ENCODE measurements at places on chromosomes 16 and 17. TPM values are rescaled to one million over a fixed set of nuclear protein-coding genes. Genes with fewer than 3 reads are reported as not detected.
A peak's percentile ranks its signal among the peaks of the same experiment; 100 is the strongest.

GRCh38 chr17:32483451-32484019 is 3.3 kb upstream of the CDK5R1 start:
- DNase-seq, result peak; percentile 87

MTMR4 gene
- total RNA-seq, result 119 TPM

DNA sequence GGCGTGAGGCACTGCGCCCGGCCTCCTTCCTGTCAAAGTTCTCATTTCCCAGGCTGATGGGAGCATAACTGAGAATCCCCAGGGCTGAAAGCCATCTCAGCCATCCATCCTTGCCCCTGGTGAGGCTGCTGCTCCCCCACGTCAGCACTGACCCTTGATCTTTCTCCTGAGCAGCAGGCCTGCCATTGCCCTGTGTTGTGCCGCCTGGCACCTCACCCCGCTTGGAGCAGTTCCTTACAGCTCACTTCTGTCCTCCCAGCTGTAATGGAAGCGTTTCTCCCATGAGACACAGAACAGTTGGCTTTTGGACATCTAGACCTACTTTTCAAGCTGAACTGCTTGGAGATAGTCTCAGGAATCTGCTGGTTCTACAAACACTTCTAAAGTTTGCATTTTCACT is 51.5 kb downstream of the OR1D5 start:
- DNase-seq, result no peak

KRTAP9-4 gene
- not detected for total RNA-seq

TBC1D3I gene
- total RNA-seq, result 0.62 TPM

HS3ST3A1 gene
- 0.16 TPM for total RNA-seq

DNA sequence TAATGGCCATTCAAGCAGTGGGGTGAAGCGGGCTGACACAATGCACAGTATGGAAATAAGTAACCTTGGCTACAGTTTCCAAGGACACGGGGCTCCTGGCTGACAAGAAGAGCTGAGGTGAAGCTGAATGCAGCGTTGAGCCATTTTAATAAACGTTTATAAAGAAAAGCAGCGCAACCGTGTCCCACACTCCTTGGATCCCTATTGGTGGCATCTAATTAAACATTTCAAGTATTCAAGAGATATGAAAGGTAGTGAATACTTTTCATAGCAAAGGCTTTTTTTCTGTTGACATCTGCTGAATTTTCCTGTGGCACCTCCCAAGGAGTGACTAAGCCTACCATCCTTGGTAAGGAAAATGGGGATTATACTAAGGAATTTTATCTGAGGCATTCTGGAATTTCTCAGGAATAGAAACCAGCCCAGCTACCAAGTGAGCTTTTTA is 26.5 kb downstream of the DUSP14 start:
- DNase-seq, result no peak

DNA sequence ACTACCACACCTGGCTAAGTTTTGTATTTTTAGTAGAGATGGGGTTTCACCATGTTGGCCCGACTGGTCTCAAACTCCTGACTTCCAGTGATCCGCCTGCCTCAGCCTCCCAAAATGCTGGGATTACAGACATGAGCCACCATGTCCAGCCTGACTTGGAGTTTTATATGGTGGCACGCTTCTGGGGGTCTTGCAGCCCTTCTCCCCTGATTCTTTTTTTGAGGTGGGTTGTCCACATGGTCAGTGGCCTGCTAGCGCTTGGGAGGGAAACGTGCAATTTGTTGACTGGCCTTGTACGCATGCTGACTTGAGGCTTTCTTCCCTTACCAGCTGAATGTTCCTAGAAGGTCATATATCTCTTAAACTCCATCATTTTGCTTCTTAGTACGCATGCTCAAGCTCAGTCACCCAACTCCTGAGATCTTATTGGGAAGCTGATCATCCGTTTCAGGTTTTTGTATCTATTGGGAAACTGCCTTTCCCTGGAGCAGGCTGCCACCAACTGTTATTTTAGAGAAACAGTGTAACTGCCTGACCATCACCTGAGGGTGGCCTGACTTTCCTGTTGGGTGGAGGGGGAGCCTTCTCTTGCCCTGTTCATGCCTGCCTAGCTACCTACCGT is 13.7 kb upstream of the LDHD start:
- no peak for DNase-seq

TMEM114 gene
- total RNA-seq, result not detected

DNA sequence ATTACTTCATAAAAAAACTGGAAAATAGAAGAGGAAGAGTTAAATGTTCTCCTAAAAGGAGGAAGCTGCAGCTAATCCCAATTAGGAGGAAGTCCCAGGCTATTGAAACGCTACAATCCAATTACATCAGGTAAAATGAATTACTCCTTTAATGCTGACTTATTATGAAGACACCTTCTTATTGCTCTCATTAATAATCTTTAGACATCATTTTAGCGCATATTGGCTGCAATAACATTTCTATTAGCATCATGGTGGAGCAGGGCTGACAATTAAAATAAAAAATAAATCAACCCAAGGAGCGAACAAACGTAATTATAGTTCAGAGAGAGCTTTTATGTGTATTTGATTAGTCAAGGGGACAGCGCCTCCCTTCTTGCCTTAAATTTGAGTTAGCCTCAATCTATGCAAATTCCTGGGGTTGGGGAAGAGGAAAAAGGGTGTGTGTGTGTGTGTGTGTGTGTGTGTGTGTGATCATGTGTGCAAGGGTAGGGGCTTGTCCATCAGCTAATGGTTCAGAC is 109.0 kb upstream of the IRX6 start:
- no peak for DNase-seq

DNA sequence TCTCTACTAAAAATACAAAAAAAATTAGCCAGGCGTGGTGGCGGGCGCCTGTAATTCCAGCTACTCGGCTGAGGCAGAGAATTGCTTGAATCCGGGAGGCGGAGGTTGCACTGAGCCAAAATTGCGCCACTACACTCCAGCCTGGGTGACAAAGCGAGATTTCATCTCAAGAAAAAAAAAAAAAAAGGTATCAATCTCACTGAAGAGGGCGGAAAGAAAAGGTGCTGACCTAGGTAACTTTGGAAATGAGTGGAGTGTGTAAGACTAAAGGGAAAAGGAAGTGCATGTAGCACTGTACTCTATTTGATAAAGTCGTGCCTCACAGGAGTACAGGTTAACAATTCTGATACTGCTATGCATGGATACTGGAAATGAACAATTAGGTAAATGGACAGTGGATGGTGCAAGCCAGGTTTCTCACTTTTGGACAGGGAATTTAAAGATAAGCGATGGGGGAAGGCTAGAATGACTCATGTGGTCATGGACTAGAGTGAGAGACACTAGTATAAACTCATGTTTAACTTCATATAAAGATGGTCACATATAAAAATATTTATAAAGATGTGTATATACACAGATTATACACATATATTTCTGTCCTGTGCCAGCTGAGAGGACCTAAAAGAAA is 142.9 kb downstream of the CDK5R1 start:
- no peak for DNase-seq

DNA sequence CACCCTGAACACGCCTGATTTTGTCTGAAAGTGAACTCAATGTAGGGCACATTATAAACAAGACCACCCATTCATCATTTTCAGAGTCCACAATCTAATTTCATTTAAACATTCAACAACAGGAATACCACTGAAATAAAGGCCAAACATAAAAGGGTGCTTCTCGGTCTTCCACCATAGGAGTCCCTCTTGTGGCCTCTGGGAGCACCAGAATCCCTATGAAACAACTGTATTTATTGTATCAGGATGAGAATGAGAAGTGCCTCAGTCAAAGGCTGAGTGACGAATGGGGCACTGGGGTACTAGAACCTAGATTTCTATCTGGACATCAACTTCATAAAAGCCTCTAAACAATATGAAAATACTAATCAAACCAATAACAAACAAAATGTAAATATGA is 40.4 kb downstream of the NXPH3 start:
- no peak for DNase-seq

DNA sequence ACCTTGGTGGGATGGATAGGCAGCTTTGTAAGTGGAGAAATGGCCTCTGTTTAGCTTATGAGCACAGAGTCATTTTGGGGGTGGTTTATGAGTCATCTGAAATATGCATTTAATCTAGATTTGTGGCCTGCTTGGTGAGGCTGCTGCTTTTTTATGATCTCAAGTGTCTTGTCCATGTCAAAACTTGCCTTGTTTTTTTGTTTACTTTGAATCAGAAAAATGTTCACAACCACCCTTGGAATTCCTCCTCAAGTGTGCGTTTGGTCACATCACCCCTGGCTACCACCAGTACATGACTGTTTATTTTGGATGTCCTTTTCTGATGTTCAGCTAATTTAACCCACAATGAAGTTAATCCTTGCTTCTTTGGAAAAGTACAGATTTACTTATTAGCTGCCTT is 64.6 kb downstream of the FTO start:
- no peak for DNase-seq

SCARF1 gene
- 3.9 TPM for total RNA-seq

ST6GALNAC2 gene
- not detected for total RNA-seq

- no peak for DNase-seq
Observed at GRCh38 chr16:67805718-67806427, 487 bp downstream of the RANBP10 start.

GRCh38 chr16:11224096-11224893 is 31.7 kb downstream of the SOCS1 start:
- DNase-seq, result no peak

NOTUM gene
- total RNA-seq, result 0.31 TPM

DNA sequence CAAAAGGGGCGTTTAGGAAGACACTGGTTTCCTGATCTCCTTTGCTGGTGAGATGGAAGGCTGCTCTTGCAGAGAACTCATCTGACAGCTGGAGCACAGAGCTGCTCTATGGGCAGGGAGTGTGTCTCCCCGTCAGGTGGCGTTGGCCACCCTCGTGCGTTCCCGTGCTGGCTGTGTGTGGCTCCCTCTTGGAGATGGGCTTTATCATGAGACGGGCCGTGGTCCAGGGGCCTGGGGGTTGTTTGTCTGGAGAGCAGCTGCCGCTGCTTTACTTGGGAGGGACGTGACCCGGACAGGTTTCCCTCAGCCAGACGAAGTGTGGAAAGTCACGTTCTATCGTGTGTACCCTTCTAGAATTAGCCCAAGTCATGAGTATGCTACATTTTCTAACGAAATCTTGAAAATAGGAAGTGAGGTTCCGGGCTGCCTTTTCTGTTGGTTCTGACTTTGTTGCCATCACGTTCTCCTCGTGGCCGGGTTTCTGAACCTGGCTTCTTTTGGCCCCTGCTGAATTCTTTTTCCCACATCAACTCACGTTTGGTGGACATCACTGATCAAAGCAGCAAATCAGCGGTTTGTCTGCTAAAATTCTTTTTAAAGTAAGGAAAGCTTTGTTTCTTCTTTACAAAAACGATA is 105.6 kb upstream of the CHMP6 start:
- no peak for DNase-seq

DNA sequence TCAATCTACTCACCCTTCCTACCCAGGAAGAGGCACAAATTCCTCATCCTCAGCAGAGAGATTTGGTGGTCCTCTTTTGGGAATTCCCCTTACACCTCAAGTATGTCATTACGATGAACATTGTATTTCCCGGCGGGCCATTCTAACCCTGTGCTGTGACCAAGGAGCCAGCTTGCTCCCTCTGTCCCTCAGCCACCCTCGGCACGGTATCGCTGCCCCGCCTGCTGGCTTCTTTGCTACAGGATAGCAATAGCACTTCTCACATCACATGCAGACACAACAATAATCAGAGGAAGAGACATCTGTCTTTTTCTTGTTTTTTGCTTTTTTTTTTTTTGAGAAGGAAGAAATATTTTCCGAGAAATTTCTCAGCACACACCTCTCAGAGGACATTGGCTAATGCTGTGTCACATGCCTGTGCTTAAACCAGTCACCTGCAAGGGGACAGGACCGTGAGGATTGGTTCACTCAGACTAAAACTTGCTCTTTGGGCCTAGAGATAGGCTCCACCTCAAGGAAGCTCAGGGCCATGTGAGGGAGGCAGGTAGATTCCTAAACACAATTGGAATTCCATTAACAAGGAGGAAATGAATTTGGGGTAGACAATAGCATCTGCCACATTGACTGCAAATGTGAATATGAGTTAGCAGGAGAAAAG is 41.2 kb downstream of the TMC5 start:
- DNase-seq, result no peak

GRCh38 chr16:3235856-3236669 is 1.1 kb upstream of the ZNF200 start:
- no peak for DNase-seq

USP43 gene
- total RNA-seq, result 3.6 TPM

DNA sequence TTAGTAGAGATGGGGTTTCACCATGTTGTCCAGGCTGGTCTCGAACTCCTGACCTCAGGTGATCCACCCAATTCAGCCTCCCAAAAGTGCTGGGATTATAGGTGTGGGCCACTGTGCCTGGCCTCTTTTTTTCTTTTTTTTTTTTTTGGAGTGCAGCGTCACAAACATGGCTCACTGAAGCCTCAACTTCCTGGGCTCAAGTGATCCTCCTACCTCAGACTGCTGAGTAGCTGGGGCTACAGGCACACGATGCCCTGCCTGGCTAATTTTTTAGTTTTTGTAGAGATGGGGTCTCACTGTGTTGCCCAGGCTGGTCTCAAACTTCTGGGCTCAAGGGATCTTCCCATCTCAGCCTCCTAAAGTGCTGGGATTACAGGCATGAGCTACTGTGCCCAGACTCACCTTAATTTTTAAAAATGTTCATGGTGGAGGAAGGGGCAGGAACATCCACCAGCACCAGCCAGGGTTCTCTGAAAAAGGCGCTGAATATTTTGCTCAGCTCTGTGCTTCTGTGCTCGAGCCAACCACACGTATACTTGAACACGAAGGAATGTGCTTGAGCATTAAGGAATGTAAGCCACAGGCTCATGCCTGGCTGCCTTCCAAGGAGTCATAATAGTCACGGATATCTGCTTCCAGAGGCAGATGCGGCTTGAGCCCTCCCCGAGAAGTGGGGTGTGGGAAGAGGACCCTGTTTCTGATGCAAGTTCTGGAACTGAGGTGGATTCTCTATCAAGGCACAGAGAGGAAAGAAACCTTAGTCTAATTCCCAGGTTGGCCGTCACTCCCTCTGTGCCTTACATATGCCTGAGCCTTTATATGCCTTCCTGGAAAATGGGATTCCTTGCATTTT is 65.5 kb upstream of the CREBBP start:
- no peak for DNase-seq

DNA sequence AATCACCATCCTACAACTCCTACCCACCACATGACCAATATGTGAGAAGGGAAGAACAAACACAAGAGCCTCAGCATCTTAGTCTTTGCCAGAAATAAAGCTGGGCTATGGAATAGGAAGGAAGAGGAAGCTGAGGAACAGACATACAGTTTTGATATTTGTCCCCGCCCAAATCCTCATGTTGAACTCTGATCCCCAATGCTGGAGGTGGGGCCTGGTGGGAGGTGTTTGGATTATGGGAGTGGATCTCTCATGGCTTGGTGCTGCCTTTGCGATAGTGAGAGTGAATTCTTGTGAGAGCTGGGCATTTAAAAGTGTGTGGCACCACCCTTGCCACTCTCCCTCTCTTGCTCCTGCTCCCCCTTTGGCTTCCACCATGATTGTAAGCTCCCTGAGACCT is 52.4 kb upstream of the NLK start:
- DNase-seq, result no peak

Measured in occipital lobe (tissue), 3 donors.